ENCODE measurements at places on chromosomes 3 and 15.

DNA sequence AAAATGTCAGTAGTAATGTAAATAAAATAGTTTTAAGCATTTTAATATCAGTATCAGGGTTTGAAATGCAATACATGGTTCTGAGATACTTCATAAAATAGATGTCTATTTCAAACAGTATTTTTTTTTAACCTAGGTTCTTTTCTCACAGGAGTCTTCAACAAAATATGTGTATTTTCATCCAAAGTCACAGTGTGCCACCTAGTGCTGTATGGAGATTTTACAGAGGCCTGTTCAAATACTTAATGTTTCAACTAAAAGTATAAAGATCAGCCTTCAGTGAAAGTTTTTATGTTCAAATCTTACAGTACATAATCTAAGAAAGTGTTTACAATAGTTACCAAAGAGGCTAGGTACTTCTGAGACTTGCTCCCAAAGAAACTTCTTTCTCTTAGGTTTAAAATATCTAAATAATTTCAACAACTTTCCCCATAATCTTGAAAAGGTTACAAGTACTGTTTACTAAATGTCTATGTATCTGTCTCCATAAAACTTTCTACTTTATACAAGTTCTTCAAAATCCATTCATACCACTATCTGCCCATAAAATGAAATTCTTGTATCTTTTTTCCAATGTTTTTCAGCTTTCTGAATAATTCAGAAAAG, 38.3 kb downstream of the SCAPER start:
- DNase-seq = no peak

DNA sequence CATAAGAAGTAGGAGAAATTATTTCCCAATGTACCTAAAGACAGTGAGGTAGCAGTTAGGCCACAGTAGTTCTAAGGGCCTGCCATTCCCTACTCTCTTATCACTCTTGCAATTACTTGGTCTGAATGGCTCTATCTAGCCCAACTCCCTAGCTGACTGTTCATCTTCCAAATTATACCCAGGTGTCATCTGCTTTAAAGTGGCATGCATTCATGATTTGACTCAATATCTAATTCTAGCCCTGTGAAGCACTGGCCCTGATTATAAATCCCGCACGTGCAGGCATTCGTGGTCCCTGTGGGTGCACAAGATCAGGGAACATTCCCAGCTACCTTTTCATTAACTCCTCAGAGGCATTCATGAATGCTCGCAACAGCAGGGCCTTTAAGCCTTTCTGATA, 43.1 kb upstream of the ZNF774 start:
- no peak for DNase-seq

- no peak for DNase-seq
Observed at GRCh38 chr15:76209523-76209922, 101.7 kb downstream of the ETFA start.

GRCh38 chr15:91183596-91183995, 83.5 kb downstream of the SV2B start:
- no peak for DNase-seq

GRCh38 chr3:78732893-78733292, 1034.9 kb downstream of the ROBO1 start:
- no peak for DNase-seq

DNA sequence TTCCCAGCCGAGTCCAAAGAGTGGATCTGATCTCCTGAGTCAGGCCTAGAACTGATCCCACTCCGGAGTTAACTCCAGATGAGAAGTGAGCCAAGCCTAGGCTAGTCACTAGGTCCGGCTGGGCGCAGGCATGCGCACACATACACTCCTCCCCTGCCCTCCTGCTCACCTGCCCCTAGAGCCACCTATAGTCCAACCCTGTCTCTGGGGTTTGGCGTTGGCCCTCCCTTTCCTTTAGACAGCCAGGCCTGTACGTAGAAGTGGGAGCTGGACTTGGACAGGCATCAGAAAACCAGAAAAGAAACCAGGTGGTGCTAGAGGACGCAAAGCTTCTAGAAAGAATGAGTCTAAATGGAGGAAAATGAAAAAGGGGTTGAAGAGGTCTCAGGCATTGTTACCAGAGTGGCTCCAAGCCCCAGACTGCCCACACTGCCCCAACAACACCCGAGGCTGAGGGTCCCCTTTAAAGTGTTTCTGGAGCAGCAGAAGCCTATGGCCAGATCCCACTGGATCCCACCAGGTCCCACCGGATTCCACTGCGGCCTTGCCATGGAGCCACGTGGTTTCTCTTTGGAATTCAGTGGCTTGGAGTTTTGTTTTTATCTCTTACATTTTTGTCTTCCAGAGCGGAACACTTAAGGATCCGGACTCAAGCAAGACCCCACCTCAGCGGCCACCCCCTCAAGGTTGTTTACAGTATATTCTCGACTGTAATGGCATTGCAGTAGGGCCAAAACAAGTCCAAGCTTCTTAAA, 24.2 kb upstream of the TIMP4 start:
- DNase-seq = no peak

DNA sequence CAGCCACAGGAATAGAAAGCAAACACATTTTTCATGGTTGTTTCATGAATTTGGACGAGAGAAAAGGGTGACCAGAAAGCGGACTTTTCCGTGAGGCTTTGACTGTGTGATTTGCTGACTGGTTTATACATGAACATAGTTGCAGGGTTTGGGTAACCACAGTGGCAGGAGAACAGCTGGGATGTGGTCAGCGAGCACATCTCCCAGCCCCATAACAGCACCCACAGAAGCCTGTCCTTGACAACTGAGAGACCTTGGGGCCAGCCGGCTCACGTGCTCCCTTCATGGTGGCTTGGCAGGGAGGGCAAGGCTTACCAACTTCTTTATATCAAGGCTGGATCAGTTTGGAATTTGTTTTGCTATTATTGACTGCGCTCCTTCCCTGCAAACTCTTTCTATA, 13.2 kb upstream of the RGMA start:
- DNase-seq = no peak

- DNase-seq = no peak
Observed at GRCh38 chr3:56919137-56919796, 117.5 kb upstream of the ARHGEF3 start.

DNA sequence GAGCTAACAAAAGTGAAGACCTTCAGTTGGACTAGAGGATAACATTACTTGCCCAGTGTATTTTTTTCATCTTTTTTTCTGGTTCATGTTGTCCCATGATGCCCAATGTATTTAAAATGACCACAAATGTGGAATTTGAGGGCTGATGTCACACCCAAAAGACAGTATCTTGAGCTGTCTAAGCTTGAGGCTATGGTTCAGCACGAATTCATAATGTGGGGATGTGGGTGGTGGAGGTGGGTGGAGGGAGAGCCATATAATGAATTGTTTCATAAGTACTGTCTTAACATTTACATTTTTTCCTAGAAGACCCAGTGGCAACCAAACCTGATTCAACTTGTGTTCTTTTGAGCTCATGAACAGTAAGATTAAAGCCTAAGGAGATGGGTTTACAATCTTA, 37.5 kb downstream of the CHAC1 start:
- DNase-seq = no peak

- no peak for DNase-seq
Observed at GRCh38 chr15:59196416-59196815, 10.2 kb upstream of the LDHAL6B start.

- DNase-seq = no peak
Observed at GRCh38 chr3:156483426-156483825, 71.5 kb downstream of the SSR3 start.

- DNase-seq = no peak
Observed at GRCh38 chr3:157204431-157204830, 44.5 kb upstream of the CCNL1 start.

DNA sequence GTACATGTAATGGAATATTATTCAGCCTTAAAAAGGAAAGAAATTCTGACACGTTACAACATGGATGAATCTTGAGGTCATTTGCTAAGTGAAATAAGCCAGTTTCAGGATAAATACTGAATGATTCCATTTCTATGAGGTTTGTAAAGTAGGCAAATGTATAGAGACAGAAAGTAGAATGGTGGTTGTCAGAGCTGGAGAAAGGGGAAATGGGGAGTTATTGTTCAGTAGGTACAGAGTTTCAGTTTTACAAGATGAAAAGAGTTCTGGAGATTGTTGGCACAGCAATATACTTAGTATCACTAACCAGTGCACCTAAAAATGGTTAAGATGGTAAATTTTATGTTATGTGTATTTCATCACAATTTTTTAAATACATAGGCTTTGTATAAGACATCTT, 60.6 kb downstream of the USP8 start:
- DNase-seq = no peak

- no peak for DNase-seq
Observed at GRCh38 chr3:127491323-127491722, 99.2 kb downstream of the TPRA1 start.

DNA sequence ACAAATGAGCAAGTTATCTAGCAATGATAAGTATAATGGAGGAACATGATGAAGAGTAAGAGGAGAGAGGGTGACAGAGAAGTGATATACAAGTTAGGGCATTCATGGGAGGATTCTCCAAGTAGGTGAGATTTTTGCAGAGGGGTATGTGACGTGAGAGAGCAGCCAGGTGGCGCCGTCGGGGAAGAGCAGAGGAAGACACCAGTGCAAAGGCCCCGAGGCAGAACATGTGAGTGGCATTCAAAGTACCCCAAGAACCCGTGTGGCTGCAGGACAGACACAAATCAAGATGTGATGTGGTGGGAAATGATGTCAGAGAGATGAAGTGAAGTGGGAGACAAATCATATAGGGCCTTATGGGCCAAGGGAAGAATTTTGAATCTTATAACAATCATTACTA, 81.8 kb upstream of the GRM7 start:
- no peak for DNase-seq
